ENCODE measurements at places on chromosomes 11 and 22. TPM values are rescaled to one million over a fixed set of nuclear protein-coding genes. Genes with fewer than 3 reads are reported as not detected.

The OR6A2 gene
- total RNA-seq, result 0.35 TPM

The OR51Q1 gene
- total RNA-seq, result not detected

The LRRN4CL gene
- total RNA-seq, result 10.5 TPM

The SCGB2A2 gene
- total RNA-seq, result 3.7 TPM

The ZNF214 gene
- 2.3 TPM for total RNA-seq

The SLC22A9 gene
- total RNA-seq, result not detected

The TEX12 gene
- 0.54 TPM for total RNA-seq

The LSP1 gene
- total RNA-seq, result 23.6 TPM

The NPTXR gene
- 29.3 TPM for total RNA-seq

The DNAJB7 gene
- total RNA-seq, result not detected

The RRM1 gene
- 55.1 TPM for total RNA-seq

The SF3A1 gene
- total RNA-seq, result 77.0 TPM

The SMIM35 gene
- total RNA-seq, result not detected

The SERPING1 gene
- total RNA-seq, result 695 TPM

The TREH gene
- not detected for total RNA-seq

The ADAMTS15 gene
- 14.1 TPM for total RNA-seq

The OR52I1 gene
- total RNA-seq, result not detected

The RBM4 gene
- 61.2 TPM for total RNA-seq

The MS4A15 gene
- total RNA-seq, result not detected

The TMEM126A gene
- 25.4 TPM for total RNA-seq

The BIK gene
- not detected for total RNA-seq

The STK33 gene
- total RNA-seq, result 1.3 TPM

The IL10RA gene
- total RNA-seq, result 72.6 TPM

The OR51E2 gene
- total RNA-seq, result not detected

The RIBC2 gene
- total RNA-seq, result 5.1 TPM

The TTC9C gene
- total RNA-seq, result 14.5 TPM

The CASP5 gene
- 4.0 TPM for total RNA-seq

The CALCA gene
- not detected for total RNA-seq

The P2RY2 gene
- total RNA-seq, result 5.7 TPM

The CHST1 gene
- 48.7 TPM for total RNA-seq
